ENCODE measurements at places on chromosomes 5 and 9. TPM values are rescaled to one million over a fixed set of nuclear protein-coding genes. Genes with fewer than 3 reads are reported as not detected.

RXFP3 gene
- not detected for total RNA-seq

IFNB1 gene
- total RNA-seq = 0.52 TPM

AGXT2 gene
- total RNA-seq = 0.07 TPM

DUSP1 gene
- total RNA-seq = 80.5 TPM

PCDHGB3 gene
- total RNA-seq = 0.54 TPM

FBN2 gene
- 0.37 TPM for total RNA-seq

Measured in M059J (cell line).